Amniotic stem cell (primary cell): ENCODE measurements at places on chromosomes 7 and 10.

DNA sequence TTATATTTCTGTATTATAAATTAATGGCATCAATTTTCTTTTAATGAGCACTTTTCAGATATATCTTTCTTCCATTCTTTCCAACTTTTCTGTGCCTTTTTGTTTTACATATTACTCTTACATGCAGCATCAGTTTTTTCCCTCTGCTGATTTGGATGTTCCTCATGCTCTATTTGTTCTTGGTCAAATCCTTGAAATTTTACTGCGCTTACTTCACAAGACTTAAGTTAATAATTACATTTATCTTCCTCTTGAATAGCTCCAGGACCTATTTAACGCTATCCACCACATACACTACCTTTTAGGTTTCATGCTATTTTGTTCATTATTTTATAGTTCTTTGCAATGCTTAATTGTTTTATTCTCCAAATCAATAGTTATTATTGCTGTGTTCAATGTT, 97.6 kb upstream of the CTTNBP2 start:
- no peak for DNase-seq

GRCh38 chr10:28551086-28551485, 18.2 kb downstream of the WAC start:
- no peak for DNase-seq

DNA sequence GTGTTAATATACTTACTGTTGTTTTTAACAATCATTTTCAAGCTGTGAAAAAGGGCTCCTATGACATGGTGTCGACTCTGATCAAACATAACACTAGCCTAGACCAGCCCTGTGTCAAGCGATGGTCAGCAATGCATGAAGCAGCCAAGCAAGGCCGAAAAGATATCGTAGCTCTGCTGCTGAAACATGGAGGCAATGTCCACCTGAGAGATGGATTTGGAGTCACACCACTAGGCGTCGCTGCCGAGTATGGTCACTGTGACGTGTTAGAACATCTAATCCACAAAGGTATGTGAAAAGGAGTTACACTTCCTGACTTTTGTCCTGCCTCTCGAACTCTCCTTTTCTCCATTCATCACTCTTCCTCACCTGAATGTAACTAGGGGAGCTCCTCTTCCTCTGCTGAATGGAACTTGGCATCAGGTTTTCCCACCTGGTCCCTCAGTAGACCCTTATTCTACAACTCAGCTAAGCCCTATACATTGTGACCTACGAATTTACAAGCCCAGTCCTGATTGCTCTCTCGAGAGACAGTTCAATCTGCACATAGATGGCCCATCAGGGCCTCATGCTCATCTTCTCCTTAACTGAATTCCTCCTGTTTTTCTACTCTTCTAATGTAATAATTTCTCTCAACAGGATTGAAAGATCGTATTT, 23.0 kb downstream of the ASB15 start:
- no peak for DNase-seq

- DNase-seq: no peak
These were observed 288.2 kb downstream of the POU6F2 start for GRCh38 chr7:39265641-39266591.

GRCh38 chr10:13338390-13339110, 9.5 kb downstream of the SEPHS1 start:
- peak; percentile 59 for DNase-seq

DNA sequence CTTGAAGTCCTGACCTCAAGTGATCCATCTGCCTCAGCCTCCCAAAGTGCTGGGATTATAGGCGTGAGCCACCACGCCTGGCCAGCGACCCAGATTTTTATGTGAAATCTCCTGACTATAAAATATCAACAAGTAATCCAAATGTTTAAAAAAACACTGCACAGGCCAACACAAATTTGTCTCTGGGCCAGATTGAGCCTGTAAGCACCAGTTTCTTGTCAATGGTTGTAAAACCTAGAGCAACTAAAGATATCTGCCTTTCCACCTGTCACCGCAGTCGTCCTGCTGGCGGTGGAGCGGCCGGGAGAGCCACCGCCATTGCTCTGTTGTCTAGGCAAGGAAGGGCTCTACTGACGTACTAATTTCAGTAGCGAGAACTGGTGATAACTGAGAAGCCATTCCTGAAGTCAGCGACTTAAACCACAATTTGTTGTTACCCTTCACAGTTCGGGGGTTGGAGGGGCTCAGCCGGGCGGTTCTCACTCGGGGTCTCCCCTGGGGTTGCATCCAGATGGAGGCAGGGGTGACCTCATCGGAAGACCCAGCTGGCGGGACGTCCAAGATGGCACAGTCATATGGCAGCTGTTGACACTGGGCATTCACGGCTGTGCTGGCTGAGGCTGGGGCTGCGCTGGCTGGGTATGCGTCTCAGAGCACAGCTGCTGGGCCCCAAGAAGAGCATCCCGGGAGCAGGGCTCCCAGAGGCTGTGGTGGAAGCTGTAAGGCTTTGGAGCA, 55.2 kb upstream of the PDGFA start:
- DNase-seq: no peak

GRCh38 chr7:112283382-112283910, 77.0 kb downstream of the ZNF277 start:
- no peak for DNase-seq

GRCh38 chr10:51620131-51620530, 79.3 kb downstream of the CSTF2T start:
- no peak for DNase-seq

DNA sequence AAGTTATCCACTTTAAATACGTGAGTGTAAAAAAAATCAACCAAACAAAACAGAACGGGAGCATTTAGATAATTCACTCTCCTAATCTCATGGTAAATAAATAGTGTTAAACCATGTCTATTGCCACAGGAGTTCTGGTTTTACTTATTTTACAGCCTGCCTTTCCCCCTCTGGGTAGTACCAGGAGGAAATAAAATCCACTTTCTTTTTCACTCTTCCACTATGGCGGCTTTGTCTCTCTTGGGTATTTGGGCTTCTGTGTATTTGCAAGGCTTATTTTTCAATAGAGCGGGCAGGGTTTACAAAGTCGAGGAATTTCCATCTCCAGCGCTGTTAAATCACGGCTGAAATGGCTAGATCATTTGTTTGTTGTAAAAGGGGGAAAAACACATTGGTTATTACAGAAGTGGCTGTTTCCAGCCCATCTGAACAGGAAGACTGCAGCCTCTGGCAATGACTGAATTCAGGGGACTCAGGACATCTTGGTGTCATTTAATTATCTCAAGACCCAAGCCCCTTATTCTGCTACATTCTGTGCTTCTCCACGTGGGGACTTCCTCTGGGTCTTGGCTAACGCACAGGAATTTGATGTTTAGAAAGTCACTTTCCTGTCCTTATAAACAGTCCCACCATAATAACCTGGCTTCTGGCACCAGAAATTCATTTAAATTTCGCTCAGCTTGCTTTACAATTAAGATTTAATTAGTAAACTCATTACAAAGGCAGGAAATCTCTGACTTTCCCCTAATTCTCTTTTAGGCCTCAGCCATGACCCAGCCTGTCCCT, 323.9 kb downstream of the GATA3 start:
- no peak for DNase-seq

DNA sequence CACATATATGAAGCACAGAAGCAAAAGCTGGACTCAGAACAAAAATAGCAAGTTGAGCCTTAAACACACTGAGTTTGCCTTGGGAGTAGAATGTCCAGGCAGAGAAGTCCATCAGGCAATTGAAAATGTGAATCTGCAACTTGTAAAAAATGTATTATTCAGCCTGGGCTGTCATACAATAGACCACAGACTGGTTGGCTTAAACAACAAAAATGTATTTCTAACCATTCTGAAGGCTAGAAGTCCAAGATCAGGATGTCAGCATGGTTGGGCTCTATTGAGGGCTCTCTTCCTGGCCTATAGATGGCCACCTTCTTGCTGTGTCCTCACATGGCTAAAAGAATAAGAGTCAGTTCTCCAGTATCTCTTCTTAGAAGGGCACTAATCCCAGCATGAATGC, 76.5 kb upstream of the CAPZA2 start:
- DNase-seq: no peak

GRCh38 chr7:20365486-20365885, 34.8 kb downstream of the ITGB8 start:
- DNase-seq: no peak

- no peak for DNase-seq
These were observed 60.9 kb downstream of the CSGALNACT2 start for GRCh38 chr10:43199088-43199683.

- DNase-seq: no peak
These were observed 11.3 kb upstream of the NOBOX start for GRCh38 chr7:144414815-144415214.

DNA sequence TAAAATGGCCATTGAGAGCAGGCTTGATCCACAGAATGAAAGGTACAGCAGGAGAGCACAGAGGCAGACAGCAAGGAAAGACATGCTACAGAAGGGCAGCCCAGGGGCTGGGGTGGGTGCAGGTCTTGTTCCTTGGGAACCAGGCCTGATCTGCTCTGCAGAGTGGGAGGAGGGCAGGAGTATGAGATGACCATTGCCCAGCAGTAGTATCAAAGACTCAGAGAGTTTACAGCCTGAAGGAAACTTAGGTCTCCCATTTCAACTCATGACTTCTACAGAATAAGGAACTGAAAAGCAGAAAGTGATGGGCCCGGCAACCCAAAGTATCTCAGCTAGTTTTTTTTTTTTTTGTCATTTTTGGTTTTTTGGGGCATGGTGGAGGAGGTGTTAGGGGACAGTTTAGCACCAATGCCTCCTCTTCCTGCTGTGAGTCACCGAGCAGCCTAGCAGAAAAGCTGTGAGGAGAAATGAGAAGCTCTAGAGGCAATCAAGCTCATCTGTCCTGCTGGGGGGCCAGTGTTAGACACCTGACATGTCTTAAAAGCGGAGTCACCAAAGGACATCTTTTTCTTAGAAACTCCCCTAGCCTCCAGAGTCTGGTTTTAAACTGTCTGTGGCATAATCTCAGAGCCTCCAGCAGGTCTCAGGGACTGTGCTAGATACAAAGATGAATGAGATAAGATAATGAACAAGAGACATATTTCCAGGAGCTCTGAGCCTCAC, 34.3 kb upstream of the HERPUD2 start:
- no peak for DNase-seq

- DNase-seq: no peak
These were observed 118.5 kb upstream of the DIP2C start for GRCh38 chr10:807958-808353.

- DNase-seq: no peak
These were observed at the start of gene ANKRD30A for GRCh38 chr10:37125191-37125732. Gene ANKRD30A (plus strand): TSS chr10:37125598. CDS start chr10:37125788, 190 bp downstream.

GRCh38 chr7:2834748-2835441, 9.2 kb downstream of the GNA12 start:
- no peak for DNase-seq

- DNase-seq: no peak
These were observed 19.2 kb upstream of the SEC61G start for GRCh38 chr7:54778166-54778565.

GRCh38 chr7:85699482-85699881, 512.6 kb upstream of the SEMA3D start:
- no peak for DNase-seq

GRCh38 chr7:135121868-135122267, 26.0 kb upstream of the TMEM140 start:
- DNase-seq: no peak

- no peak for DNase-seq
These were observed 101.5 kb upstream of the TAS2R16 start for GRCh38 chr7:123096976-123097375.

DNA sequence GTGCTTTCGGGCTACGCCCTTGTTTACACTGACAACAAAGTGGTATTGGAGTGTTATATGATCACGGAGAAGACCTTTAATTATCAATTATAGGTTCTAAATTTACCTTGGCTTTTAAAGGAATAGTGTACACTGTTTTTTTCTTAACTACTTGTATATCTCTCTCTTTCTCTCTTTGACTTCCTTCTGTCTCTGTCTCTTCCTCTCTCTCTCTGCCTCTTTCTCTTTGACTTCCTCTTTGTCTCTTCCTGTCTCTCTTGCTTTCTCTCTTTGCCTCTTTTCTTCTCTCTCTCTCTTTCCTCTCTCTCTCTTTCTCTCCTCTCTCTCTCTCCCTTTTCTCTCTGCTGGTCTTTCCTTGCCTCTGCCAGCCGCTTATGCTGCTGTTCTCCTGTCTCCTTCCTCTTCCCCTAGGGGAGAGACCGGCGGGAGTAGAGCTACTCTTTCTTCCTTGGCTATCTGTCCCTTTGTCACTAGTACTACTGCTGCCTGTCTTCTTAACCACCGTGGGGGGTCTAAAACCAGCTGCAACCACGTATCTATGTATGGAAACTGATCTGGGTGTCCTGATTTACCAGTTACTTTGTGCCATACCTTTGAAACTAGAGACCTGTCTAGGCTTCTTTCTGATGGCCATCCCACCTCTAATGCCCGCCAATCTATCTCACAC, 36.9 kb upstream of the GSDME start:
- no peak for DNase-seq

DNA sequence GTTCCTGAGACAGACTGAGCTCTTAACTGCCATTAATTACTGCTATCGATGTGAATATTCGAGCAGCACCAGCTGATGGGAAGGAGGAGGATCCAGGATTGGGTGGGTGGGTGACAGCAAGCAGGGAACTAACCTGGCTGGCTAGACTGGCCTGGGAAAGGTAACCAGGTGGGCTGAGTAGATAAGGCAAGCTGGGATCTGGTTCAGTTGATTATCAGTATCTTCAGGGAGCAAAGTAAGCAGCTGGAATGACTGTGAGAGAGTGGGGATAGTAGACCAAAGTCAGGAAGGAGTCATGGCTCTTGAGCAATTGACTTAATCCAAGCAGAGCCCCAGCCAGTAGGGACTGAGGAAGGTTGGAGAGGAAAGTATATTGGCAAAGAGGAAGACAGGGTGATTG, 46.9 kb upstream of the KMT2E start:
- DNase-seq: no peak

DNA sequence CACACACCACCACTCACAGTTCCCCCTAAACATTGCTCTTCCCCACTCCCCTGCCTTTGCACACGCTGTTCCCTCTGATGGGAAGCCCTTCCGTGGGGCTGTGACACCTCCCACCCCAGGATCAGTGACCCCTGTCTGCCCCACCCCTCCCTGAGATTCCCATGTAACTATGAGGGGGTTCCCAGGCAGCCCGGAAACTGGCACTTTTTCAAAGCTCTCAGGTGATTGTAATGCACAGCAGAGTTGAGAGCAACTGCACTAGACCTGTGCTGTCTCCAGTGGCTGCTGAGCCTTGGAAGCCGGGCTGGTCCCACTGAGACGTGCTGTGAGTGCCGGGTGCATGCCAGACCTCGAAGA, 29.8 kb downstream of the GPRIN2 start:
- no peak for DNase-seq

DNA sequence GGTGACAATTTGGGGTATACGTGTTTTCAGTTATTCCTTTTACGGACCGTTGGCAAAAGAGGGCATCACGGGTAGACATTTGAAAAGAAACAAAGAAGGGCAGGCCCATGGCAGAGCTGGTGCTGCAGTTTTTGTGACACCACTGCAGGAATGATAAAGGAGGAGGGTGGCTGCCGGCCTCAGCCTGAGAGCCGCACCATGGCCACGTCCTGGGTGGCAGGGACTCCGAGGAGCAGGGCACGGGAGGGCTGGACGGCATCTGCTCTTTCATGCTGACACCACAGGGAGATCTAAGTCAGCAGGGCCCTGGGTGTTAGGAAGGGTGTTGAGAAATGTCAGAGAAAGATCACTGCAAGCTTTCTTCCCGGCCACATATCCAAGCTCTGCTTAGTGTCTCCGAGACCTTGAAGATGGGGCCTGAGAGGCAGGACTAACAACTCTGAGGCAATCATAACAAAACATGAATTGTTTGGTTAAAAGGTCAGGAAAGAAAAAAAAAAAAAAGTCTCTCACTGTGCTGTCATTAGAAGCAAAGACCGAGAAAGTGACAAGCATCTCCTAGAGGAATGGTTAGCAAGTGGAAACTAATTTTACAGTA, 36.6 kb downstream of the INSYN2A start:
- DNase-seq: no peak
